ENCODE measurements at places on chromosomes 16 and 17.

DNA sequence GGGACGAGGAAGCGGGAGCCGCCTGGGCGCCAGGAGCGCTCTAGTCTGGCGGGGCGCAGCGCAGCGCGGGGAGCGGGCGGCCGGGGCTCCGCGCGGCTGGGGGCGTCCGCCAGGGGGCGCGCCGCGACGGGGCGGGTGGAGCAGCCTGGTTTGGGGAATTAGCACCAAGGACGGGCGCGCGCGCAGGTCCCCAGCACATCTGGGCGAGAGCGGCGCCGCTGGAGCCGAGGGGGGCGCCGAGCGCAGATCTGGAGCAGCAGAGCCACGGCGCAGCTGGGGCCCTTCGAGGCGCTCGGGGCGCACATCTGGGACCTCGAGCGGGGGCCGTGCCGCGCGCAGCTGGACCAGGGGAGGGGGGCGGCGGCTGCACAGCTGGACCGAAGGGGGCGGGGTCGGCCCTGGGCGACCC lies at the start of gene NXPH3:
Gene NXPH3, plus strand, starts transcription at position 193 of the 409 bp plus-strand sequence. CDS start 349 bp downstream, outside the sequence.
- DNase-seq = no peak

DNA sequence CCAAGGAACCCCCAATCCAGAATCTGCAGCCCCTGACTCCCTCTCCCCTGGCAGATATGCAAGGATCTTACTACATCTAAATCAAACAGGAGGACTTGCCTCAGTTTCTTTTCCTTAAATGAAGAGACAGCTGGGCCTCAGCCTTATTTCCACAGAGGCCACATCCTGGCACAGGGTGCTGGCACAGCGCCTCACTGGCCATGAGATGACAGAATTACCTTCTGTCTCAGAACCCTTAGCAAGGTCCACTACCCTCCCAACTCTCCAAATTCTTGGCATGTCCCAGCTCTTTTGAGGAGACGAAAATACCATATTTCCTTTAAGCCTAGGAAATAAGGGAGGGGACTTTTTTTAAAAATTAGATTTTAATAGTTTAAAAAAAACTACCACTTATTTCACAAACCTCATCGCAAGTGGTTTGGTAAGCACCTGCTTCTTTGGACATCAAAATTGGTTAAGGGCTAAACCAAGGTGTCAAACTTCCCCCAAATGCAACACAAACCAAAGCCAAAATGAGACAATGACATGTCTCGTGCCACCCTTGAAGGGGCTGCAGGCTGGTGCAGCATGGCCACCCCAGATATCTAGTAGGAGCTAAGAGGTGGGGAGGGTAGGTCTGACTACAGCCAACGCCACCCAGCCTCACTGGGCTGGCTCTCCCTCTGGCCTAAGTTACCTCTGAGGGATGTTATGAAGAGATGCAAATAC lies 25.3 kb downstream of the FAM117A start:
- DNase-seq = peak; percentile 59

GRCh38 chr17:19290066-19290705 lies 53.0 kb downstream of the EPN2 start:
- DNase-seq = no peak

DNA sequence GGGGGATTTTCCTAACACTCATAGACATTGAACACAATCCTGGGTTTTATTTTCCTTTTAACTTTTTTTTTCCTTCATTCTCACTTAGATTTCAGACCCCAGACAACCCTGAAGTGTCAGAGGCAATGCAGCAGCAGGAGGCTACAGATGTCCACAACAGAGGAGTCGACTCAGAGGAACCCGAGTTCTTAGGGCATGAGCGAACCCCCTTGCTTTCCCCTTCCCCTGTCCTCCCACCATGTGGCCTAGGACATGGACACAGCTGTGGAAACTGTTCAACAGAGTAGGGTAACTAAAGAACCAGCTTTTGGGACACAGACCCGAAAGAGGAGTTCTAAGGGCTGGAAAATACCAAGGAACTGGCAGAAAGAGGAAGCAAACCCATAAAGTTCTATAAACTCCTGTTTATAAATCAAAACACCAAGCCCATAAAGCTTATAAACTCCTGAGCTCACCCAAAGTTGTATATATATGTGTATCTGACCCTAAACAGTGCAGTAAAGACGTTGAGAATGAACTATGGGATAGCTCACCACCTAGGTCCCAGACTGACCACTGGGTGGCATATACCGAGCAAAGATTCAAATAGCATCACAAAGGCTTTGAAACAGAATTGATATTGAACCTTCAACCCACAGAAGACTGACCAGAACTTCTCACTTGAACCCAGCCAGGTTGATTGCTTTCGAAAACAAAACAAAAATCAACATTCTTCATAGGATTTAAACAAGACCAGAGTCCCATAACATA lies 33.9 kb downstream of the CMTM4 start:
- peak; percentile 49 for DNase-seq

DNA sequence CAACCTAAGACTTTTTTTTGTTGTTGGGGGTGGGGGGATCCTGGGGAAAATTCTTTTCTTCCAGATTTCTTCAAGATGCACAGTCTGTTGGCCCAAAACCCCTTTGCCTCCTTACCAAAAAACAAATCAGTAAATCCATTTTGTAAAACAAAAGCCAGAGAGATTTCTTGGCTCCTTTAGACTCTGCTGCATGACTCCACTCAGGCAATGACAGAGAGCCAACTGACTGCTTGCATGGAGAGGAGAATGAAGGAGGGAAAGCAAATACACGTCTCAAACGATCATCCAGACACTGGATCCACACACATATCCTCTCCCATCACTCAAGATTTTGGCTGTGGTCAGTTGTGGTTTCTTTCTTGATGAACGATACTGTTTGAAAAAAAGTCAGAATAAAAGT lies 13.8 kb downstream of the COPRS start:
- no peak for DNase-seq

GRCh38 chr16:23145186-23145585 lies 4.1 kb downstream of the USP31 start:
- no peak for DNase-seq

GRCh38 chr16:66376114-66376513 lies 9.6 kb downstream of the CDH5 start:
- DNase-seq = no peak

- DNase-seq = no peak
These were observed 5.4 kb downstream of the GINS2 start for GRCh38 chr16:85683363-85683762.

Measured in myocyte (in vitro differentiated cells).